Fibroblast of lung (primary cell): ENCODE measurements at places on chromosomes 5 and 9. TPM values are rescaled to one million over a fixed set of nuclear protein-coding genes. Genes with fewer than 3 reads are reported as not detected.

PCDHA8 gene
- total RNA-seq = under 0.01 and 0.33 TPM in 2 replicates

ASPN gene
- total RNA-seq = 10.4 and 10.5 TPM in 2 replicates

SKP1 gene
- total RNA-seq = 182 and 259 TPM in 2 replicates

CDKN2B gene
- total RNA-seq = 29.0 and 44.9 TPM in 2 replicates

PDCD1LG2 gene
- total RNA-seq = 4.9 and 6.9 TPM in 2 replicates

PAEP gene
- not detected in 2 replicates for total RNA-seq

ADAMTSL1 gene
- total RNA-seq = 11.6 and 27.9 TPM in 2 replicates

PAPPA gene
- 33.4 and 45.7 TPM in 2 replicates for total RNA-seq

GPRIN1 gene
- 4.9 and 6.3 TPM in 2 replicates for total RNA-seq

LARP1 gene
- total RNA-seq = 32.4 and 51.0 TPM in 2 replicates

FOXD4L5 gene
- total RNA-seq = under 0.01 TPM in 2 replicates

PKD2L2 gene
- 0.26 TPM in 1 of 2 replicates, not detected in the other for total RNA-seq

SPINK6 gene
- not detected in 2 replicates for total RNA-seq

ABLIM3 gene
- total RNA-seq = 37.2 and 48.1 TPM in 2 replicates

FBXL7 gene
- 3.3 and 6.4 TPM in 2 replicates for total RNA-seq

KIF24 gene
- 0.51 and 1.2 TPM in 2 replicates for total RNA-seq

PTGES gene
- total RNA-seq = 9.6 and 16.7 TPM in 2 replicates

NR6A1 gene
- total RNA-seq = 0.26 and 0.50 TPM in 2 replicates

KCNIP1 gene
- not detected in 2 replicates for total RNA-seq

ZNF484 gene
- total RNA-seq = 13.1 and 15.4 TPM in 2 replicates
